Cardiac septum (tissue), 1 donor: ENCODE measurements at places on chromosomes 2 and 18.

DNA sequence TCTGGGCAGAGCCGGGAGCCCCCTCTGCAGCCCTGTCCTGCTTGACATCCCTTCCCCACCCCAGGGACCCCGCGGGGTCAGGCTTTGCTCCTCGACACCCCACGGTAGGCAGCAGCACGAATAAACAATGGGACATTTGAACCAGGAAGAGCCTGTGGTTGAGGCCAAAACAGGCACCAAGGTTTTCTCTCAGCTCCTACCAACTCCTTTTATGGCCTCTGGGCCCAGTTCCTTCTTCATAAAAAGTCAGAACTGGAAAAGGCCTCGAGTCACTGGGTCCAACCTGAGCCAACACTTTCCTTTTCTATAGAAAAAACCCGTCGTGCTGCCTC is 20.6 kb downstream of the TEX44 start:
- DNase-seq, result no peak

DNA sequence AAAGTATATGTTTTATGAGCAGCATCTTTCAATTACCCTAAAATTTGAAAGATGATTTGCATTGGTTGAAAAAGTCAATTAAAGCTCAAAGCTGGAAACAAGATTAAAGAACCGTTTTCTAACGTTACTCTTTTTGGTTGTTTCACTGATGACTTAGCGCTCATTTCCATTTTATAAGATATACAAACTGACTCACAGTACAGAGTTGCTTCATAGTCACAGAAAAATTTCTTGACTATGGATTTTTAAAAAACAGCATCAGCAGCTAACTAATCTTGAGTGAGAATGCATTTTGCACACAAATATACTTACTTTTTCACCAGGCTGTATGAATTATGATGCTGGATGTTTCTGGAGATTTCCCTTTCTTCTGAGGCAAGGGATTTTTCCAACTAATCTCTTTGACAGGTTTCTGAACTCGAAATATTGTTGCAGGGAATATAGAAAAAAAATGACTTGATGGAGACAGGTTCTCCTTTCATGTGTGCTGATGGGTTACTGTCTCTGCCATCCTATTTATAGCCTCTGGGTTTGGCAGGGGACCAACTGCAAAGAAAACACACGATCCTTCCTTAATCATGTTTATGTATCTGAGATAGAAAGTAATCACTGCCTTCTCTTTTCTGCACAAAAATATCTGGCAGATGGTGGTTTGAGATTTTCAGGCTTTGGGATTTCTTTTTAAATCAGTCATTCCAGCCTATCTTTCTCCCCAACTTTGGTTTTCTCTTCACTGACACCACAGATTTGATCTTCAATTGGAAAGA is 129.4 kb upstream of the DAPL1 start:
- DNase-seq, result no peak

DNA sequence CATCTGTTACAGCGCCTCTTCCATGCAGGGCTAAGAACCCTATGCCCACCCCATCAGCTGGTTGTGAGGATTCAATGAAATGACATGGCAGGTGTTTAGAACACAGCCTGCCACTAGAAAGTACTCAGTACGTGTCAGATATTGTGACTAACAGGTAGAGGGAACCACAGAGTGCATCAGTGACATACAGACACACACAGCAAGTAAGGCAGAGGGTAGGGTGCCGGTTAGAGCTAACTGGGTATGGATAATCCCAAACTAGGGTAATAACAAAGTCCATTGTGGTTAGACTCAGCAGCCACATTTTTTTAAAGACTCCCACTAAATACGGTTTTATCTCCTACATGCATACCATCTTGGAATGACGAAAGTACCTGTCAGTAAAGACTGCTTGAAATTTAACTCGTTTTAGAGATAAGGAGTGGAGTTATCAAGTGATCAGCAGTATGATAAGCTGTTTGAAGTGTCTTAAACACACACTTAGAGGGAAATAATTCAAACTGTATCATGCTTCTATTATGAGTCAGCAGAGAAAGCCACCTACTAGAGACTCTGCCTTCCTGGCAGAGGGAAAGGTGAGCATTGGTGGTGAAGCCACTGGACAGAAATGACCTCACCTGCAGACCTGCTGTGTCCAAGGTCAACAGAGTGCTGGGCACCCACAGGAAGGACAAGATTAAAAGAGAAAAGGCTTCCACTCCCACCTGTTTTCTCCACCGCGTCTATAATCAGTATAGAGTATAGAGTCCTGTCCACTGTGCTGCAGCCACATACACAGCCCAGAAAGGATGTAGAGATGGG is 20.6 kb downstream of the MPPE1 start:
- no peak for DNase-seq

DNA sequence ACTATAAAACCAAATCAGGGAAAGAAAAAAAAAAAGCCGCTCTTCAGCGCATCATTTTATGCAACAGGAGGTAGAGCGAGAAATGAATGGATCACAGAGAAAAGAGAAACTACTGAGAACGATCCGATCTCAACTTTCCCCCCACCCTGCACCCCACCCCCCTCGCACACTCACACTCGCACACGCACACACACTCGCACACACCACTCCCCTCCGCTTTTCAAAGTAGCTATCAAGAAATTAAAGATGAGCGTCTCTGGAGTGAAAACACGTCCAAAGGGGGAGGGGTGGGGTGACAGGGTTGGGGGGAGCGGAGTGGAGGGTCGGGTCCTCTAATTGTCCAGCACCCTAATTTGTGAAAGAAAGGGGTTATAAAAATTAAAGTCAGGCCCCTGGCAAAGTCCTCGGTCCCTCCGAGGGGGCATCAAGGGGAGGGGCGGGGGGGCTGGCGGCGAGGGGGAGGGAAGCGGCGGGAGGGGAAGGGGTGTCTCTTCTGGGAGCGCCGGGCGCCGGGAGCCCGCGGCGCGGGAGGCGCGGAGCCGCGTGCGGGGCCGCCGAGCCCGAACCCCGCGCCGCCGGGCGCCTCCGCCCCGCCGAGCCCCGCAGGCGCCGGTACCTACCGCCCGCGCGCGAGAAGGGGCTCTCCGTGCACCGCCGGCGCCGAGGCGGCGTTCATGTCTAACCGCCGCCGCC is 428 bp downstream of the TCF4 start:
- no peak for DNase-seq
